GM23338 (cell line): ENCODE measurements at places on chromosomes 7 and 10.

DNA sequence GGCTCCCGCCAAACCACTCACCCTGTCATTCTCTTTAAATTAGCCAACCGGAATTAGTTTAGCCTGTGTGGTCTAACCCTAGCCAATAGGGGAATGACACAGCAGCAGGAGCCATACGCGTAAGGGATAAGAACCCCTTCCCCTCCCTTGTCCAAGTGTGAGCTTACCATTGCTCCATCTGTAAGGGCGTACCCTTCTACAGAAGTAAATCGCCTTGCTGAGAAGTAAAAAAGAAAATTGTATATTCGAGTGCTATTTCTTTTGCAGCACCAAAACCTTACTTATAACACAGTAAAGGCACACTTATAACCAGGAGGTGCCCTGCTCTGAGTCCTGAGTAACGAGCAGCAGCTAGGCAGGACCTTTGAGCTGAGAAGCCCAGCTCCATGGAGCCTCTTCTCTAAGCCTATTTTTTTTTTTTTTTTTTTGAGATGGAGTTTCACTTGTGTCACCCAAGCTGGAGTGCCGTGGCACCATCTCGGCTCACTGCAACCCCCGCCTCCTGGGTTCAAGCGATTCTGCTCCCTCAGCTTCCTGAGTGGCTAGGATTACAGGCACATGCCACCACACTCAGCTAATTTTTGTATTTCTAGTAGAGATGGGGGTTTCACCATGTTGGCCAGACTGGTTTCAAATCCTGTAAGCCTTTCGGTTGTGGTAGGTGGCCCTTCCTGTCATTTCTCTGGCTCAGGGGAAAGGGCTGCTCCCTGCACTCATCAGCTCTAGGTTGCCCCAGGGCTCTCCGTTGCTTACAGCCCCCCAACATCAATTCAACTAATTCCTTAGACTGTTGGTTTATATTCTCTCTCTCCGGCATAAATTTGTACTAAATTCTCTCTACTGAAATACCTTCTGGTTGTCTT lies 73.3 kb downstream of the NSUN6 start:
- DNase-seq: no peak

DNA sequence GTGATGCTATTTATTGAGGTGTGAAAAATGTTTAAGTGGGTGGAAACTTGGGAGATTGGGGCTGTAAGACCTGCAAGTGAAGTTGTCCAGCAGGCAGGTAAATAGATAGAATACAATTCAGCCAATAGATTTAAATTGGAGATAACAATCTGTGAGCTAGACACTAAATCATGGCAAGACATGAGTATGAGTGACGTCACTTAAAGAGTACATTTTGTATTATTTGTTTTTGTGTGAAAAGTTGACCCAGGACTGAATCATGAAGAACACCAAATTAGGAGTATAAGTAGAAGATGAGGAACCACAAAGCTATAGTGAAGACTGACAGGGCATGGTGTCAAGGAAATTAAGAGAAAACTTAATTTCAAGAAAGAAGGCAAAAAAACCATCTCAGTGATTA lies 249.1 kb upstream of the SEMA3C start:
- no peak for DNase-seq

GRCh38 chr10:6958254-6958653 lies 378.2 kb upstream of the PRKCQ start:
- DNase-seq: no peak

- DNase-seq: no peak
Measured at GRCh38 chr10:92124020-92124419, 166.9 kb downstream of the CPEB3 start.

- no peak for DNase-seq
Measured at GRCh38 chr10:8104005-8104404, 49.5 kb downstream of the GATA3 start.

- DNase-seq: no peak
Measured at GRCh38 chr7:22305706-22306105, 51.2 kb downstream of the RAPGEF5 start.

GRCh38 chr10:85993140-85993539 lies 373.5 kb downstream of the GRID1 start:
- DNase-seq: no peak

DNA sequence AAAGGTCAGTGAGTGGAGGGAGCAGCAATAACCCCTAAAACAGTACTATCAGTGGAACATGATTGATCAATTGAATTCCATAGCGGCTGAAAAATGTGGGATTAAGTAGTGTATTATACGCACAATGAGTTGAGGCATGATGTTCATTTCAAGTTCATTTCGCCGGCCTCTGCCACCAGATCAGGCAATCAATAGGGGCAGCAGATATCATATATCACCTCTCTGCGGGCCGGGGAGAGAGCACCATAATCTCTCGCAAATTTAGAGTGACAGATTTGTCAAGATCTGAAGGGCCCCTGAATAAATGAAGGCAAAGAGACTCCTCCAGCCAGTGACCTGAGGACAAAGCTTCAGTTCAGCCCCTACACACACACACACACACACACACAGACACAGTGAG lies 58.5 kb downstream of the PAX2 start:
- no peak for DNase-seq

DNA sequence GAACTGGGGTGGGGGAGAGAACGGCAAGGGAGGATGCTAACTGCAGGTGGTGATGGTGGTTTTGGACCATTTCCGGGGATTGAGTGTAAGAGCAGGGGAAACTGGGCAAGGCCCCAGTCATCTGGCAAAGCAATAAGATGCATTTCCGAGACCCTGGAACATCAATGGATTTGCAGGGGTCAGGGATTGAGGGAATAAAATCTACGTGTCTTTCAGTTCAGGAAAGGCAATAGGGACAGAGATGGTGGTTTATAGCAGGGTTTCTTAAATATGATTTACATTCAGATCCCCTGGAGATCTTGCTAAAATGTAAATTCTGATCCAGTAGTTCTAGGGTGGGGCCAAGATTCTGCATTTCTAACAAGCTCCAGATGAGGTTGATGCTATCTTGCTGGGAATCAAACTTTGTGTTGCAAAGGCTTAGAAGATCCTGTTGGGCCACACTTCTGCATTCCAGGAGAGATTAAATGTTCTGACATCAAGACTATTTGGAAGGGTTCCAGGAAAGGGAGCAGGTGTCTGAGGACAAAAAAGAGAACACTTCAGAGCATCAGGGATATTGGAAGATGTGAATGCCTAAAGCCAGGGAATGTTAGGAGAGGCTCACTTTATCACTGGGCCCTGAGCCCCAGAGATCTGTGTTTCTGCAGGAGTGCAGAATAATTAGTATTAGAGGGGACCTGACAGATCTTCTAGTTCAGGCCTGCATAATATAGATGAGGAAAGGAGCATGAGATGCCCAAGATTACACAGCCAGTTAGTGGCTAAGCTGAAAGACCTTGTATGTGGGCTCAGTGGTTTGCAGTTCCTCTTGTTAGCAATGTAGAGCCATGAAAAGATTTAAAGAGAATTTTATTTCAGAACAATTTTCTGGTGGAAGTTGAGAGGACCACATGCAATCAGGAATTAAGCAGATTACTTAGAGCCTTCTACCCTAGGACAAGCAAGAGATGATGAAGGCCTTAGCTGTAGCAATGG lies 32.4 kb downstream of the BLNK start:
- DNase-seq: no peak

GRCh38 chr10:100504096-100504495 lies 15.6 kb downstream of the SEC31B start:
- DNase-seq: no peak

DNA sequence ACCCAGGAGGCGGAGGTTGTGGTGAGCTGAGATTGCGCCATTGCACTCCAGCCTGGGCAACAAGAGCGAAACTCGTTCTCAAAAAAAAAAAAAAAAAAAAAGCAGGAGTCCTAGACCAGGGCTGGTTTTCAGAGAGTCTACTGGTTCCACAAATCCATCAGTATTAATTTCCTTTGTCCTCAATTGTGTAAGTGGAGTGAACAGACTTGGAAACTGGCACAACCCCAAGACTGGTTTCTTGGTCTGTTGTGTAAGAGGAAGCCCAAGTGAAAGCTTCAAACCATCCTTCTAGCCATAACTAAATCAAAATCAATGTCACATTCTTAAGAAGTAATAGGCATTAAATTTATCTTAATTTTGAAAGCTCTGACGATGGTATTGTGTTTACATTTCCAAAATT lies 213.6 kb downstream of the DGKI start:
- DNase-seq: no peak

DNA sequence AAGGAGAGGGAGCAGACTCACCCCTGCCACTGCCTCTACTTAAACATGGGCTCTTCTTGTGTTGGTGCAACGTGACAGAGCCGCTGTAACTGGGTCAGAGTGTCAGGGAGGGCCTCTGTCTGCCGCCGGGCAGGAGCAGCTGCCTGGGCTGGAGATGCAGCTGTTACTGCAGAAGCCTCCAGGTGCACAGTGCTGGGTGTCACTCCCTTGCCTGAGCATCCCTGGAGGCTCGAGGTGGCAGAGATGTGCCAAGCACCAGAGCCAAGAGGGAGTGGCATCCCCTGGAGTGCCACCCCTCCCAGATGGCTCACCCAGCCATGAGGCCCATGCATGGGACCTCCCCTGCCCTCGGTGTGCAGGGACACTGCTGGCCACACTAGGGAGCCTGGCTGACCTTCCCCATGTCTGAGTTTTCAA lies 145.7 kb downstream of the PRPF18 start:
- DNase-seq: no peak

DNA sequence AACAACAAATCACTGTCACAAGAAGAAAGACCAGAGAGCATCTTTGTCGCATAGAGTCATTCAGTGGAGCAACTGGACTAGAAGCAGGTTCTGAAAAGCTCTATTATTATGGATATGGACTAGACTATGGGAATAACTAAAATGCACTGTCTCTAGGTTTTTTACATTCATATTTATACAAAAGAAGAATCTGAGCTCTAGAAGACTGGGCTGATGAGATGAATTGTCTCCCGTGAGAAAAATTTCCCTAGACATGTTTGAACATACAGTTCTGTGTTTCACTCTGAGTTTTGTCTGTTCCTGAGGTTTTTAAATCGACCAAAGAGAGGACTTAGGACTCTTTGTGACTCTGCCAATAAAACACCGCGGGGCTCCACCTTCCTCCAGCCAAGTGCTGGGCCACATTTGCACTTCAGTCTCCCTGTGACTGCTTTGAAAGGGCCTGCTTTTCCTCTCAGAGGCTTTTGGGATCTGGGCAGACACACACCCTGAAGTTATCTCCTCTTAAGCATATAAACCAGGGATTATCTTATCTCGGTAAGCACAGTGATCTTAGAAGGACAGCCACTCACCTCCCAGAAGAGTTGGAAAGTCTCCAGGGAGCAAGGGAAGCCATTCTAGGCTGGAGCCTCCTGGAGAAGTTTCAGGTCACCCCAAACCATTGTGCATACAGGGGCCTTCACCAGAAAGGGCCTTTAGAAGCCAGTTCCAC lies 101.0 kb upstream of the JCAD start:
- DNase-seq: no peak
